ENCODE measurements at places on chromosomes 6 and 20. TPM values are rescaled to one million over a fixed set of nuclear protein-coding genes. Genes with fewer than 3 reads are reported as not detected.
A peak's percentile ranks its signal among the peaks of the same experiment; 100 is the strongest.

GRCh38 chr6:3965071-3965718, 113.7 kb downstream of the FAM217A start:
- DNase-seq = no peak

DNA sequence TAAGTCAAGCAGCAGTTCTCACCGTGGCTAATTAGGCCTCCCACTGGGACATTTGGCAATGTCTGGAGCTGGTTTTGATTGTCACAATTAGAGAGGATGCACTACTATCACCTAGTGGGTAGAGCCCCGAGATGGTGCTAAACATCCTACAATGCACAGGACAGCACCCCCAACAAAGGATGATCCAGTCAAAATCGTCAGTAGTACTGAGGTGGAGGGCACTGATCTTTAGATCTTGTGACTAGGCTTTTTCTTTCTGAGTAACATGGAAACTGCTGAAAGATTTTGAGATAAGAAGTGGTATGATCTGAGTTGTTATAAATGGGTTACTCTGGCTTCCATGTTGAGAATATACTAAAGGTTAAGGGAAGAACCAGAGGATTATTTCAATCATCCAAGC, 12.0 kb downstream of the UBD start:
- no peak for DNase-seq

DNA sequence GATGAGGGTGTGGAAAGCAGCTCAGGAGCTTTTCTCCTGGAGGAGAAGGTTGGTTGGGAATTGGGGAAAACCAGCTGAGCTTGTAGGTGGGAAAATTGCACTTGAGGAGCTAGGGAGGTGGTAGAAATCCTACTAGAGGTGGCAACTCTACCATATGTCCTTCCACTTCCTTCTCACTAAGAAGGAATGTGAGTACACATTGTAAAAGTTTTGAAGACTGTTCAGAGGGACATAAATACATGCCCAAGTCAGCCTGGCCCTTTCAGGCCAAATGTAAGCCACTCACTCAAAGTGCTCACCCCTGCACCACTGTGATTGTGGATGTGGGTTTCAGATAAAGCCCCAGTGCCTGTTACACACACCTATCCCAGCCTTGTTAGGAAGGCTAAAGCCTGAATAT, 290.5 kb upstream of the PLCB4 start:
- DNase-seq = no peak

GRCh38 chr6:131972741-131973140, 21.6 kb upstream of the CCN2 start:
- no peak for DNase-seq

The HTR1B gene
- total RNA-seq = 0.16 TPM

DNA sequence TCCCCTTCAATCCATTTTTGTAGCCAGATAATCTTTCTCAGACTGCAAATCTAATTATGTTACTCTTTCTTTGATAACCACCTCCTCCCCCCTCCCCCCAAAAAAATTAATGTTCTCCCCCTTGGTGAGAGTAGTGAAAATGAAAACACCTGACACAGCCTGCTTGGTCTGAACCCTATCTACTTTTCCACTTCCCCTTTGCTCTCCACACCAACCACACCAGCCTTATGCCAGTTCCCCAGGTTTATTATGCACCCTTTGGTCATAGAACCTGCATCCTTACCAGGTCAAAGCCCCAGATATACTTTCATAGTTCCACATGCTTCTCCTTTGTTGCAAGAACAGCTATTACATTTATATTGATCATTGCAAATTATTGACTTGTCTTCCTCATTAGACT, 19.4 kb downstream of the PFDN4 start:
- no peak for DNase-seq

DNA sequence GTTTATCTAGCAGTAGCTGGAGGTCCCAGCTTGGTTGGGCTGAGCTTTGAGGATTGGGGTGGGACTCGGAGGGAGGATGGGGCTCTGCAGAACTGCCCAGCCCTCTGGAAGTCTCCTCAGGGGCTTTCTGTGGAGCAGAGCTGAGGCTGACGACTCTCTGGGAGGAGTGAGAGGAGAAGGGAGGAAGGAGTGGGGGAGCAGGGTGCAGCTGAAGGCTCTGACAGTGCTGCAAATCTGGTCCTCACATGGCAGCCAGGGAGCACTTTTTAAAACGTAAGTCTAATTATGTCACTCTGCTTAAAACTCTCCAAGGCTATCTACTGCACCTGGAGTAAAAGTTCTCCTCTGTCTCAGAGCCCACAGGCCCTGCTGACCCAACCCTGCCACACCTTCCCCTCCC, 32.4 kb downstream of the GRM4 start:
- DNase-seq = no peak

DNA sequence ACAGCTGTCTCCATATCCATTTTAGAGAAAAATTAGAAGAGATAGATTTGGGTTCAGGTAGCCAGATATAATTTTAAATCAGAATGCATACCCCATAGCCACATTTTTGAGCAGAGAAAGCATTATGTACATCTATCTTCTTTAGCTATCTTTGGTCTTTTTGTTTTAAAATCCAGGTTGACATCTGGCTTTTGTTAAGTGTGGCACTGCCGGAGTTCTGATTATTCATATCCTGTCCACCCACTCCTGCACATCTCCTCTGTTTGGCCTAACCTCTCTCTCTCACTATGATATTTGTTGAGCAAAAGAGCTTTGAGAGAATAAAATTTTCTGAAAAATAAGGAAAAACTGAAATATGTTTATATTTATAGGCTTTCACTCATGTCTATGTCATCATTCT, 189.7 kb downstream of the PACRG start:
- no peak for DNase-seq

The C20orf141 gene
- not detected for total RNA-seq

The HAO1 gene
- not detected for total RNA-seq

GRCh38 chr20:5065879-5066383, 53.8 kb downstream of the PCNA start:
- peak; percentile 86 for DNase-seq

GRCh38 chr6:24752917-24753492, 21.7 kb upstream of the GMNN start:
- DNase-seq = no peak

DNA sequence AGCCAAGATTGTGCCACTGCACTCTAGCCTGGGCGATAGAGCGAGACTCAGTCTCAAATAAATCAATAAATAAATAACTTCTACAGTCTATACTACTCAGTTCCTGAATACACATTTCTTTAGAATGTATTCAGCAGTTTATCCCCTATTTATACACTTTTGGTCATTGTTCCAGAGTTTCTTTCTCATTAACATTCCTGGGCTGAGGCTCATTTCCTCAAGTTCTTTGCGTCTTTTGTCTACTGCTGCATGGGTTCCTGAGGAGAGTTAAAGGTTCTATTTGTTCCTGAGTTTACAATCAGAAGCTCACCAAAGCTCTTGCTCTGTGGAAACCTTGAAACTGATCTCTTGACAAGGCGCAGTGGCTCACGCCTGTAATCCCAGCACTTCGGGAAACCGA, 37.7 kb upstream of the SASH1 start:
- DNase-seq = no peak

- no peak for DNase-seq
These were observed 200.2 kb upstream of the SUPT3H start for GRCh38 chr6:45577836-45578504.

- no peak for DNase-seq
These were observed 53.8 kb upstream of the SUPT3H start for GRCh38 chr6:45431317-45432065.

The FAXC gene
- total RNA-seq = not detected

DNA sequence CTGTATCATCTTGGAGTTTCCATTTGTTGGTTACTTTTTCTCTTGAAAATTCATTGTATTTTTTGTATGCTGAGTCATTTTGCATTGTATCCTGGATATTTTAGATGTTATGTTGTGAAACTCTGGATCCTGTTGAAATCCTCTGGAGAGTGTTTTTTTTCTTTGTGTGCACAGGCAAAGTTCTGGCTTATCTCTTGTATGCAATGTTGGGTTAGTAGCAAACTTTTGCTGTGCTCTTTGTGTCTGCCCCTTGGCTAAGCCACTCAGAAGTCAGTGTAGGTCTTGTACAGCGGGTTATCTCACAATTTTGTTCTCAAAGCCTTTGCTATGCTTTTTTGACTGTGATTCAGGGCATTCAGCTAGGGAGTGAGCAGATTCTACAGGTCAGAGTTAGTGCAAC, 29.1 kb upstream of the LMBRD1 start:
- DNase-seq = no peak

GRCh38 chr6:145623231-145623630, 112.1 kb downstream of the EPM2A start:
- no peak for DNase-seq

DNA sequence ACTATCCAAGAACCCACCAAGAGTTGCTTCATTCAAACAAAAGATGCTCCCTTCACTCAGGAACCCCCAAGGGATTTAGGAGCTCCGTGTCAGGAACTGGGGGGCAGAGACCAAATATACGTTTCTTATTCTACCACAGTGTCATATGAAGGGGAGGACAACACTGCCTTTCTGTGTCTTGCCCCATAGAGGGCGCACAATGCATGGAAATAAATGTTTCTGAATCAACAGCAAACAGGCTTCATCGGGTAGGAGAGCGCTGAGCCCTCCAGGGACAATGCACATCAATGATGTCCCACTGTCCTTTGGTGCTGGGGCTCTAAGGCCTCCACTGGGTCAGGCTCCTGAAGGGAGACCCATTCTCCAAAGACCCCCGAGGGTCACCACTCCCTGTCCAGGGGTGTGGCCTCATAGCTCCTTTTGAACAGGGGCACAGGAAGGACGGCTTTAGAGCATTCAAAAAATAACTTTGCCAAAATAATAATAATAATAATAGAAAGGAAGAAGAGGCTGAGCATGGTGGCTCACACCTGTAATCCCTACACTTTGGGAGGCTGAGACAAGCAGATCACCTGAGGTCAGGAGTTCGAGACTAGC, 31.1 kb downstream of the PLG start:
- DNase-seq = no peak

The PLCB1 gene
- total RNA-seq = 15.0 TPM

DNA sequence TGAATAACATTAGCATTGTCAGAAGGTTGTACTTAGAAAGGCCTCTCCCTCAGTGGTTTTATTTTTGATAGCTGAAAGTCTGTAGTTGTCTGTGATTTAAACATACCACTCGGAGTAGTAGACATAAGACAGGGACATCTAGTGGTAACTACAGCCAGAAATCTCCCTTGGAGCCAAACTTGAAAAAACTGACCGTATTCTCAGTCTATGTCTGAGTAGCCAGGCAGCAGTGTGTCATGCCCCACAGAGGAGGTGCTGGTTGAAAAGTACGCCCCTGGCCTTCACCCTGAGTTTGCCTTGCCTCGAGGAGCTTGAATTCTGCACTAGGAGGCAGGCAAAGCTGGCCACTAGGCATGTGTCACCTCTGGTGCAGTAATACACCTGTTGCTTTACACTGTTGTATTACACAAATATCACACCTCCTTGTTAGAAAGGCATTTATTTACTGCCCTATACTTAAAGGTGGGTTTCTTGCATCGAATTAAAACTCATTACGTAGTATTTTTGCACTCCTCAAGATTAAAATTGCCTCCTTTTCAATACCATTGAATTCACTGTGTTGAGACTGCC, 20.8 kb downstream of the ZBTB2 start:
- no peak for DNase-seq

DNA sequence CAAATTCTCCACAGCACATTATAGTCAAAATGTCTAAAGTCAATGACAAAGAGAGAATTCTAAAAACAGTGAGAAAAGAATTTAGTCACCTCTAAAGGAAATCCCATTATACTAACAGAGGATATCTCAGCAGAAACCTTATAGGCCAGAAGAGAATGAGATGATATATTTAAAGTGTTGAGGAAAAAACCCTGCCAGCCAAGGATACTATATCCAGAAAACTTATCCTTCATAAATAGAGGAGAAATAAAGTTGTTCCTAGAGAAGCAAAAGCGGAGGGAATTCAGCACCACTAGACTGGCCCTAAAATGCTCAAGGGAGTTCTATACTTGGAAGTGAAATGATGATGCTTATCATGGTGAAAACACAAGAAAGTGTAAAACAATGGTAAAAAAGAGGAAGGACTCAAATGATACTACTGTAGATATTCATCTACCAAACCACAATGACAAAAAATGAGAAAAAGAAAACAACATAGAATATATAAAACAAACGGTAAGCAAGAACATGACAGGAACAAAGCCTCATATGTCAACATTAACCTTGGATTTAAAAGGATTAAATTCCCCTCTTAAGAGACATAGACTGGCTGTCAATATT, 16.7 kb downstream of the GPRC6A start:
- no peak for DNase-seq

The HUS1B gene
- 1.7 TPM for total RNA-seq

The ZFP57 gene
- not detected for total RNA-seq

The DSP gene
- 27.6 TPM for total RNA-seq

DNA sequence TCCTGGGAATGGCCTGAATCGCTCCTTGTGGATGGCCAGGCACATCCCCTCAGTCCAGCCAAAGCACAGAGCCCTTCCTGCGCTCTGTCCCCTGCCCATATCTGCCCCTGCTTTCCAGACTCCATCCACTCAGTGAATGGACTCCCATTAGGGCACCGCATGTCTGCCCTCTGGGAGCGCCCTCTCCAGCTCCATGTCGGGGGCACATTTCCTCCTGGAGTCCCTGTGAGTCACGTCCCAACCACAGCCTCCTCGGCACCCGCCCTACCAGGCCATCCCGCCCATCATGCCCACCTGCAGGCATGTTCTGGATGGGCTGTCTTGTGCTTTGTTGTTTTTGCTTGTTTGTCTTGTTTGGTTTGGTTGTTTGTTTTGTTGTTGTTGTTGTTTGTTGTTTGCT, 96.8 kb downstream of the PSMB1 start:
- DNase-seq = peak; percentile 57

GRCh38 chr20:49516916-49517804, 34.7 kb upstream of the KCNB1 start:
- no peak for DNase-seq

The ELOVL5 gene
- total RNA-seq = 96.7 TPM
